ENCODE measurements at places on chromosomes 7 and 10.
A peak's percentile ranks its signal among the peaks of the same experiment; 100 is the strongest.

DNA sequence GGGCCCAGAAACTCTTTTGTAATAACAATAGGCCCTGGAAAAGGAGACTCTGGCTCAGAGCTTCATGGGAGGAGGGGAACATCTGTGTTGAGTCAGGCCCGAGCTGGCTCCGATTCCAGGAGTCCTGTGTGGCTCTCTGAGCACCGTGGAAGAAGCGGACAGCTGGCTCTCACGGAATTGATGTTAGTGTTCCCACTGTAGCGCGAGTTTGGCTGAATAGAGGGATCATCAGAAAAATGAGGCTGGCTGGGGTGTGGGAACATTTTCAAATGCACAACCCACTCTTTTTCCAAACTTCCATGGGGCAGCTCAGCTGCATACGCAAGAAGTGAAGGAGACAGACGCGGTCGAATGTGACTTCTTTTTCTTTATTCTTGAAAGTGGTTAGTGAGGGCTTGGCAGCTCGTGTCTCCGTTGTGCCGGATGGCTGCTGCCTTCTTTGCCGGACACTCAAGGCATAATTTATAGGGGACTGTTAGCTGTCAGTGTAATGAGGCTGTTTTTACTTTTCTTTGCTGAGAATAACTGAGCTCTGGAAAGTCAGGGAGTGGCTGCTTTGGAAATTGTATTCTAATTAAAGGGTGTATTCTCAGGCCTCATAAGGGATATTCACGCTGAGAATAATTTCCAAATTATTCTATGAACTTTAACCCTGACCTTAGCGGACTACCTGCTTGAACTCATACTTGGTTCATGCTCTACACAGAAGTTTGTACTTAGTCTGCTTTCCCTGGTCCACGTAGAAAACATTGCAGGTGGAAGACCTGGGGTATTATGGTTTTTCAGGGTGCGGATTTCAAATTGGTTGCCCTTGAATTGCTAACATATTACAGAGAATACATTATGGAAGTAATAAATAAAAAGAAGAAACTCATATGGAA lies 23.1 kb downstream of the MDFIC start:
- peak; percentile 92 for DNase-seq

GRCh38 chr10:34333513-34333912 lies 481.6 kb downstream of the PARD3 start:
- DNase-seq, result no peak

GRCh38 chr7:148982654-148983199 lies 45.6 kb downstream of the PDIA4 start:
- no peak for DNase-seq

GRCh38 chr10:125157505-125157904 lies 2.9 kb downstream of the CTBP2 start:
- no peak for DNase-seq

GRCh38 chr7:99625321-99625720 lies 8.6 kb downstream of the ZSCAN25 start:
- no peak for DNase-seq

DNA sequence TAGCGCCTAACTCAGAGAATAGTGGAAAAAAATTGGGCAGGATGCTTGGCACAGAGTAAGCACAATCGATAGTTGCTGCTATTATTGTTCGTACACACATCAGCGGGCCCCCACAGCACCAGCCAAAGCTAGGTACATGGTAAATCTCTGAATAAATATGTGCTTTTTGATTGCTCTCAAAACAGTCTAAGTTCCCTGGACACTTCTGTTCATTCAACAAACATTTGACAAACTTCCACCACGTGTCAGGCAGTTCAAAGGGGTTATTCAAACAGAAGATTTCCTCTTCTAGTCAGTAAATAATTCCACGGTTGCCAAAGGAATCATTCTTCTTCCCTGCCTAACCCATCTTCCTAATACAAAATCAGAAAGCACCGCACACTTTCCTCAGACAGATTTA lies 150.8 kb downstream of the DGKI start:
- DNase-seq, result no peak

- no peak for DNase-seq
Measured at GRCh38 chr7:108634036-108634435, 64.4 kb downstream of the DNAJB9 start.

DNA sequence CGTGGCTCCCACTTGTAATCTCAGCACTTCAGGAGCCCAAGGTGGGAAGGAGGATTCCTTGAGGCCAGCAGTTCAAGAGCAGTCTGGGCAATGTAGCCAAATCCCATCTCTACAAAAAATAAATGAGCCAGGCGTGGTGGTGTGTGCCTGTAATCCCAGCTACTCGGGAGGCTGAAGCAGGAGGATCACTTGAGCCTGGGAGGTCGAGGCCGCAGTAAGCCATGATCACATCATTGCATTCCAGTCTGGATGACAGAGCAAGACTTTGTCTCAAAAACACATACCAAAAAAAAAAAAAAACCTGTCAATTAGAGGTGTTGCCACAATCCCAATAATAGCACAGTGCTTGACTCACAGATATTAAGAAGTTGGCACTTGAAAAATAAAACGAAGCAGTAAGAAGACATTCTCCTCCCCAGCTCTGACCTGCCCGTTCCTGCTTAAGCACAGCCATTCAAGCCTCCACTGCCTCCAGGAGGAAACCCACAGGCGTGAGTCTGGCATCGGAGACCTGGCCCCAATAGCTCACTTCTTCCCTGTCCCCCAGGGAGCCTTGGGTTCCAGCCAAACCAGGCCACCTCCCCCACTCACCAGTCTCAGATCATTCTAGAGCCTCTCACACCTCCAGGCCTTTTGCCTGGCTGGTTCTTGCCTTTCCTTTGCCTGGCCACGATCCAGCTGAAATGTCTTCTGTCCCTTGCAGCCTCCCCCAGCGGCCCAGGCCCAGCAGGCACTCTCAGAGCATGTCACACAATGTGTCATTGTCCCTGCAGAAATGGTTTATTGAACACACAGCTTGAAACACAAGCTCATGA lies 45.3 kb upstream of the GTF2I start:
- no peak for DNase-seq

- DNase-seq, result no peak
Measured at GRCh38 chr7:23863209-23863787, 153.3 kb downstream of the STK31 start.

- DNase-seq, result no peak
Measured at GRCh38 chr10:52316500-52316899, 2.4 kb downstream of the DKK1 start.

DNA sequence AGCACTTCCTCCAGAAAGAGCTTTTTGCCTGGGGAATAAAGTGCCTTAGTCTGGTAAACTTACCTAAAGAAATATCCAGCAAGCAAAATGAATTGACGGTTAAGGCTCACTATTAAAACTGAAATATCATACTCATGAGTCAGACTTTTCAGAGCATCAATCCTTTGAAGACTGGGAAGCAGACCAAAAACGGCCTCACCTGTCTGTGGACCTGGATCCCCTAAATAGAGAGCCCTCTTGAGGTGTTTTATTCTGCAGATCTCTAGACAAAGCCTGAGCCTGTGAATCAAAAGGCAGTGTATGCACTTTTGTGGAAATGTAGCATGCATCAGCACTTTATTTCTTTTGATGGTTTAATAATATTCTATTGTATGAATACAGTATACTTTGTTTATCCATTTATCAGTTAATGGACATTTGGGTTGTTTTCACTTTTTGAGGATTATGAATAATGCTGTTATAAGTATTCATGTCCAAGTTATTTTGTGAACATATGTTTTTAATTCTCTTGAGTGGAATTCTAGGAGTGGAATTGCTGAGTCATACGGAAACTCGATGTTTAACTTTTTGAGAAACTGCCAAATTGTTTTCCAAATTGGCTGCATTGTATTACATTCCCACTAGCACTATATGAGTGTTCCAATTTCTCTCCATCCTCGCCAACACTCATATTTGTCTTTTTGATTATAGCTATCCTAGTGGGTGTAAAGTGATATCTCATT lies 449.0 kb upstream of the IGFBP3 start:
- no peak for DNase-seq

GRCh38 chr10:119812684-119813083 lies 60.0 kb downstream of the MCMBP start:
- no peak for DNase-seq

DNA sequence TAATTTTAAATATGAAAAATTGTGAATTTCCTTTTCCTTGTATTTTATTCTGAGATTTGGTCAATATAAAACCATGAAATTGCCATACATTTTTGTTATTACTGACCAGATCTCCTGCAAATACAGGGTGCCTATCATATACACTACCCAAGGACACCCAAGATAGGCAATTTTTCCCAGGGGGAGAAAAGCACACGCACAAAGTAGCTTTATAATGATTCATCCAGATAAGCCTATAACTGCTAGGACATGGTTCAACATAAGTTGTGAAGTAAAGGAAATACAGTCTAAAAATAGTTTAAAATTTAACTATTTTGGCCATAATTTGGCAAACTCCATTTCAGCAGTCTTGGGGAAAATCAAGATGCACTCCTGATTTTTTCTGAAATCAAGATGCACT lies 4.8 kb downstream of the RUFY2 start:
- DNase-seq, result no peak

DNA sequence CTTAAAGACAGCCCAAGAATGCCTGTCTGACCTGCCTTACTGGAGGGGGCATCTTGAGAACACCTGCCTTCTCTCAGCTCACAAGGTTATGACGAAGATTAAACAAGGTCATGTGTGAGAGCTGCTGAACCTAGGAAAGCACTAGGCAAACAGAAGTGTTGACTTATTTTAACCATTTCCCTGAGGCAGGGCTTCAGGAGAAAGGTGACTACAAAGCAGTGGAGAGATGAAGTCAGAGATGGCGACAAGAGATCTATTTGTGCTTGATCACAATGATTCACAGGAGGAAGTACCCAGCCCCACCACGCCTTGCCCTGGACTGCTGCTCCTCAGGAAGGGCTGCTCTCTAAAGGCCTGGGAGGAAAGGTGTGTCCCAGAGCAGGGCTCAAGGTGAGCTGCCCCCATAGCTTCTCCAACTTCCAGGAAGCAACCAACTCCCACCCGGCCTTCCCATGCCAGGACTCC lies 27.8 kb downstream of the STN1 start:
- DNase-seq, result no peak

- DNase-seq, result no peak
Measured at GRCh38 chr7:44466300-44467216, 23.9 kb downstream of the NUDCD3 start.
